ENCODE measurements at places on chromosomes 12 and 14.

GRCh38 chr14:58777541-58777979, 139.8 kb downstream of the DACT1 start:
- DNase-seq: no peak

DNA sequence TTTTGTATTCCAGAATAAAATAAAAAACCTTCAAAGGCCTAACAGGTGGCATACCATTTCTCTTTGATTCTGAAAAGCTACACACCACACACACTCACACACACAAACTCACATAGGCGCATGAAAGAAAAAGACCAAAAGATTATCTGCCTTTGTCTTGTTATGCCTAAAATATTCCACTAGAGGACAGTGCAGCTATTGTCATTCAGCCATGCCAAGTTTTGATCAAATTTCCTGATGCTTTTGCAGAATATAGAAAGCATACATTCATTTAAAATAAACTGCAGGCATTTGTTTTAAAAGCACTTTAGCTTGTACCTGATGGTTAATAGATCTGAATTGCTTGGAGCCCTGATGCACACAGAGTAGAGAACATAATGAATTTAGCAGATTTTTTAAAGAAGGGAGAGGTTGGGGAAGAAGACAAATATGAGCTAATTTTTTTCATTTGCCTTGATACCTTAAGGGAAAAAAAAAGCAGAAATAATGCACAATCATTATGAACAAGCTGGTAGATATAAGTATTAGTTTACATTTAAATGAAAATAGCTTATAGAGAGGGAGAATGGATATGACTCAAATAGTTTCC, 1766.9 kb upstream of the SEL1L start:
- DNase-seq: no peak

GRCh38 chr12:67019070-67019469, 250.1 kb upstream of the CAND1 start:
- DNase-seq: no peak

- DNase-seq: no peak
Measured at GRCh38 chr12:16545836-16546235, 60.1 kb downstream of the LMO3 start.

DNA sequence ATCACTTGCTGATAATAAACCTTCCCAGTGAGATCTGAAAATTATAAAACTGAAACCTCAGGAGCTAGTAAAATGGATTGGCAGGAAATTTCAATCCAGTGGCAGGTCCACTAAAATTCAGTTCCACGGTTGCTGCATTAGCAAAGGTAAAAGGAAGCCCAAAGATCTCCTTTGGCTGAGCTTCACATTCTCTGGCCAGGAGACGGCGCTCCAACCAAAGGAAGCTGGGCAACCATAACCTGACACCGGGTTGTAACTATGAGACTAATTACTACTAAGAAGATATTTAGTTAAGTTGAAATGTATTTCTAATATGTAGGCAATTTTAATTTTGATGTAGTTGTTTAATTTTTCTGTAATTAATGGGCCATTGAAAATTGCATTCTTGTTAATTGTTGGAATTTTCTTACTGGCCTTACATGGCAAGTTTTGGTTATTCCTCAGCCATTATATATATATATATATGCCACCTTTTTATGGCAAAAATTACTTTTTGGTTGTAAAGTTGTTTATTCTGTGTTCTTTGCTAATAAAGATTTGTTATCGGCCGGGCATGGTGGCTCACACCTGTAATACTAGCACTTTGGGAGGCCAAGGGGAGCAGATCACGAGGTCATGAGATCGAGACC, 17.0 kb downstream of the OR8S1 start:
- no peak for DNase-seq

DNA sequence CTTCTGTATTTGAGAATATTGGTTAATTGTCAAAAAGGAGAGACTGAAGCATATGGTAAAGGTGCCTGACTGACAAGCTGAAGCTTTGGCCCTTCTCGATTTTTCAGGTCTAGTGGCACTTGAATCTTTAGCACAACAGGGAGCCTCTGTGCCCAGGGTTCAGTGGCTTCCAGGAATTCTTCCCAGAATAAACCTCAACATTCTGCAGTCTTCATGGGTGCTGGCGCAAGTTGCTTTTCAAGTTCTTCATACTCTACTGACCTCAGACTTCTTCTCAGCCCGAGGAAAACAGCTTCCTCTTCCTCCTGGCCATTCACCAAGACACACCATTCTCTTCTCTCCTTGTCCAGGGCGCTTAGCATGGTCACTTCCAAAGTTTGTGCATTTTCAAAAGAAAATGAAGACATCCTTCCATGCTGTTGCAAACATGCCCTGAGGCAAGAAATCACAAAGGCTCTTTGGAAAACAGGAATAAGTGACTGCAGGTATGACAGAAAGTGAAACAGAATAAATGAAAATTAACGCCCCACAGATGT, 89.9 kb downstream of the MGST1 start:
- DNase-seq: no peak

DNA sequence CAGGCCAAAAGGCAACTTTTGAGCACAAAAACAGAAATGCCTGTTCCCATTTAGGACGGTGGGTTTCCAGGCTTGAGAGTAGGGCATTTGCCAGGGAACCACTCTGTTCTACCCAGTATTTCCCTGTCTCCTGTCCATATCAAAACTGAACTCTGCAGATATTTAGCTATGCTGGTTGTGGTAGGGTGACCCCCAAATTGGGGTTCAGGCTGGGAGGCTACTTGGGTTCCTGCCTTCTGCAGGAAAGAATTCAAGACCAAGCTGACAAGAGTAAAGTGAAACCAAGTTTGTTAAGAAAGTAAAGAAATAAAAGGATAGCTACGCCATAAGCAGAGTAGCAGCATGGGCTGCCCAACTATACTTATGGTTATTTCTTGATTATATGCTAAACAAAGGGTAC, 3.6 kb upstream of the BLTP3B start:
- no peak for DNase-seq

GRCh38 chr12:3325736-3326135, 165.3 kb upstream of the PRMT8 start:
- no peak for DNase-seq
